ENCODE measurements at places on chromosomes 4 and X.

GRCh38 chrX:100995469-100995868 lies 26.0 kb downstream of the ARL13A start:
- no peak for DNase-seq

DNA sequence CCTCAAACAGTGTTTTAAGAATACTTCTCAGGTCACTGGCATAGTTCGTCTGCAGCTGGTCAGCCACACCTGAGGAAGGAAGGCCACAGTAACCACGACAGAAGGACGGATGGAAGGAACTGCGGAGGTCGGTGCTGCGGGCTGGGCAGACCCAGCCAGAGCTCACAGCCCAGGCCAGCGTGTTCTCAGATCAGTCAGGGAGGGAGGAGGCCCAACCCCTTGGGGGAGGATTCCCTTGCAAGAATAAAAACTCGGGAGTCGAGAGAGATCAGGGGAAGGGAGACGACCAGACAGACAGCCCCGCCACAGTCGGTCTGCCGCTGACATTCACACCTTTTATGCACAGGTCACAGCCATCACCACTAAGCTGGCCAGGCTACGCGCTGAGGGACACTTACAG lies 11.3 kb upstream of the MXD4 start:
- DNase-seq: no peak

GRCh38 chr4:174808836-174809235 lies 20.2 kb downstream of the GLRA3 start:
- DNase-seq: no peak

DNA sequence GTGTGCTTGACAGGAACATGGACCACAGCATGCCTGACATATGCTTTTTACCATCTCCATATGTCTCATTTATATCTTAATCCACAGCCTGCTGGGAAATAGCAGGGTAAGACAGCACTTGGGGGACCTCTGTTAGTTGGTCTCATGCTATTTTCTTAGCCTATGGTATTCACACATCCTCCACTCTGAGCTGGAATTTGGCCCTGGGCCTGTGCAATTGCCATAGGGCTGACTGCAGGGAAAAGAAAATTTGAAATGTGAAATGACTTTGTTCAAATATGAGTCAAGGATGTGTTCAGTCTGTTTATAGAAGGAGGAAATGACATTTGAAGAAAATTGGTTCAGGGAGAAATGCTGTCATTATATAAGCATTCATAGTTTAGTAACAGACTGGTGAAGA lies 9.6 kb upstream of the MAP7D3 start:
- DNase-seq: no peak

GRCh38 chrX:65035446-65035770 lies 59.2 kb upstream of the ZC4H2 start:
- DNase-seq: peak; percentile 0

DNA sequence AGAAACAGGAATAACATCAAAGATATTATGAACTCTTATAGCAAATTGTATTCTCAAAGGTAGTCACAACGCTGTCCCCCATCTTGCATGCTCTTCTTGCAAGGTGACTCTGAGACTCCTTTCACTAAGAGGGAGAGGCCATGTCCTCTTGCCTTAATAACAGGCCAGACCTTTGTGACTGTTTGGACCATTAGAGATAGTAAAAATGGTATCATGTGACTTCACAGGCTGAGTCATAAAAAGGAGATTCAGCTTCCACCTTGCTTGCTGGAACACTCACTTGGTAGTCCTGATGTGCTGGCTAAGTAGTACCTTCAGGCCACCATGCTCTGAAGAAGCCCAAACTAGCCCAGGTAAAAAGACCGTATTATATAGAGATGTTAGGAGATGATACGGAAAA lies 143.8 kb downstream of the FBXW7 start:
- DNase-seq: no peak

GRCh38 chr4:30769093-30769492 lies 48.9 kb downstream of the PCDH7 start:
- no peak for DNase-seq

DNA sequence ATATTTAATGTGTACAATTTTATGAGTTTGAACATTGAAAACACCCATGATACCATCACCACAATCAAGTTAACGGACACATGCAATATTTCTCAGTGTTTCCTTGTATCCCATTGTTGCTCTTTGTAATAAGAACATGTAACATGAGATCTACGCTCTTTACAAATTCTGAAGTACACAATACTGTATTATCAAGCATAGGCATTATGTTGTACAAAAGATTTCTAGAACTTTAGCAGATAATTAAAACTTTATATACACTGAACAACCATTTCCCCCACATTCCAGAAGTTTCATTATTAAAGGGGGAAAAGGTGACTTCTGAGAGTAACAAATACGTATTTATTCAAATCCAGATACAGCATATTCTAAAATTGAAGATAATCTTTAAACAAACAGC lies 114.5 kb downstream of the SLC10A7 start:
- DNase-seq: no peak

- DNase-seq: no peak
Measured at GRCh38 chr4:102862747-102863146, 6.0 kb upstream of the CISD2 start.

DNA sequence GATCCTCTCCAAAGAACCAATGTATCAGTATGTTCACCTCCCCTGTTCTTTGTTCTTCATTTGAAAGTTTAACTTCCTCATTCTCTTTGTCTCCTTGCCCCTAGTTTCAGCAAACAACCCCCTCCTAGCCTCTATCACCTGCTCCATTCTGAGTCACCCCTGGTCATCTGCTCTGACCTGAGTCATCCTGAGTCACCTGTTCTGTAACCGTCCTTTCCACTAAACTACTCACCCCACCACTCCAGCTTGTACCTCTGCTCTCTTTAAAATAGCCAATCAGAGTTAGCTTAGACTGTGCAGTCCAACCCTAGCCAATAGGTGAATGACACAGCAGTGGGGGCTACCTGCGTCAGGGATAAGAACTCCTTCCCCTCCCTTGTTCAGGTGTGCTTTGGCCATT lies 249.8 kb upstream of the AADAT start:
- DNase-seq: no peak

DNA sequence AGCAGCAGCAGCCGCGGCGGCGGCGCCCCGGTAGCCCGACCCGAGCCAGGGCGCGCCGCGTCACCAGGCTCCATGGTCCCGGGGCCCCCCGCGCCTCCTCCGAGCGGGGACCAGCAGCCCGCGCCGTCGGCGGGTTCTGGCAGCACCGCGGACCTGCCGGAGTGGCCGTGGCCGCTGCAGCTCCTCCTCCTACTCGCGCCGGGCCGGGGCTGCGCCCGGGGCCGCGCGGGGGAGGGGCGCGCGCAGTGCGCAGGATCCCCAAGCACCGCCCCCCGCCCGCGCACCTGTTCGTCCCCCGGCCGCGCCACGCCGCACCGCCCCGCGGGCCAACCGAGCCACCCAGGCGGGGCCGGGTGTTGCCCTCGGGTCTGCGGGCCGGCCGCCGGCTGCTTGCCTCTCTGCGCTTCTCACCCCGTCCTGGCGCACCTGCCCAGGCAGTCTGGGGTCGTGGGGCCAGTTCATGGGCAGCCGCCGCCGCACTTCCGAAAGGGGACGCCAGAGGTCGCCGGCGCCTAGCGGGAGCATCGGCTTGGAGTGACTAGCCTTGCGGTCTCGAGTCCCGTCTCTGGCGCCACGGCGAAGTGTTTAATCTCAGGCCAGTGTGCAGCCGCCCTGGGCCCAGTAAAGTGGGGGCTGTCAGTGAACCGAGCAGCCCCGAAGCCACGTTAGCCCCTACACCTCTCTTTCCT lies at the start of gene SLC9A7:
TSS of gene SLC9A7 (minus strand) at position 163 of the 689 bp plus-strand sequence. CDS start at position 74, 89 bp downstream.
- peak; percentile 56 for DNase-seq

DNA sequence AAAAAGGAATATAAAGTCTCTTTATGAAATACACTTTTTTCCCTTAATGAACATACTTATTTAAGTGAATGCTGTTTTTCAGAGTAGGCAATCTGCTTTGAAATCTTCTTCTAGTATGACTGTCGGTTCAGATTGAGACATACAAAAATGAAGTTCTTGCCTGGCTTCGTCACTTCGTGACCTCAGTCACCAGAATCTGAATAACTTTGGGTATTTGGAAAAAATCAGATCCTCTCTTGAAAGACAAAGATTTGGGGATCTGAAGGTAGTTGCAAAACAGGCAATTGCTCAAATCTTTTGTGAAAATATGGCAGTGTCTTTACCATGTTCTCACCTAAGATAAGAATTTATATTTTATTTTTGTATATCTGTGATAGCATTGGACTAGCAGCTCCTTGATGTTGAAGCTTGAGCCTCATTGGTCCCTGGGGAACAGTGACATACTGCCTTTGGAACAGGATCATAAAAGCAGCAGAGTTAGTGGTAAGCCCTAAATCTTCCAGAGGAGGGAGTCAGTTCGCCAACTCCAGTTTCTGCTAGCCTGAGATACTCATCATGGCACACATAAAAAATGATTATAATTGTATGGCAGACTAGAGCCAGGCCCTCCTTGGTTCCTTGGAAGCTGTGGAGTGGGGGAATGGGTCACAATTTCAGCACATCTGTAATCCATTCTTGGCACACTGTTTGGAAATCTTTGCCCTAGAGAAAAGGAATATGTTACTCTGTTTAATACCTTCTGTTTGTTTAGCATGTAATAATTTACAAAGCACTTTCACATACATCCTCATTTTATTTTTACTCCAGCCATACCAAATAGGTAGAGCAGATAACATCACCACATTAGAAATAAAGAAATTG lies 5.0 kb downstream of the ARFIP1 start:
- DNase-seq: no peak

- no peak for DNase-seq
Measured at GRCh38 chr4:94488670-94489069, 36.9 kb downstream of the PDLIM5 start.

DNA sequence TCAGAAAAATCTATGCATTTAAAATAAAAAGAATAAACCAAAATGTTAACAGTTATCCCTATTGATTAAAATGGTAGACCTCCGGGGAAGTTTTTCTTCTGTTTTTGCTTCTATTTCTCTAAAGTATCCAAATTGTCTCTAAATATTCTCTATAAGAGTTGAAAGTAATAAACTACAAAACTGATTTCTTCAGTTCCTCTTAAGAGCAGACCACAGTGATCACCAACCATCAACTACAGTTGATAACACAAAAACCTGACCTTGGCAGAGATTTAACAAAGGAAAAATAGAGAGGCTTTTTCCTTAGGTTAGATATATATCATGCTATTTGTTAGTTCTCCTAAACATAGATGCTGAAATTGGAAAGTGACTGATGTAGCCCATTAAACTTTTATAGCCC lies 27.3 kb downstream of the DDX60 start:
- no peak for DNase-seq

GRCh38 chr4:156378033-156378665 lies 424.5 kb upstream of the CTSO start:
- no peak for DNase-seq

DNA sequence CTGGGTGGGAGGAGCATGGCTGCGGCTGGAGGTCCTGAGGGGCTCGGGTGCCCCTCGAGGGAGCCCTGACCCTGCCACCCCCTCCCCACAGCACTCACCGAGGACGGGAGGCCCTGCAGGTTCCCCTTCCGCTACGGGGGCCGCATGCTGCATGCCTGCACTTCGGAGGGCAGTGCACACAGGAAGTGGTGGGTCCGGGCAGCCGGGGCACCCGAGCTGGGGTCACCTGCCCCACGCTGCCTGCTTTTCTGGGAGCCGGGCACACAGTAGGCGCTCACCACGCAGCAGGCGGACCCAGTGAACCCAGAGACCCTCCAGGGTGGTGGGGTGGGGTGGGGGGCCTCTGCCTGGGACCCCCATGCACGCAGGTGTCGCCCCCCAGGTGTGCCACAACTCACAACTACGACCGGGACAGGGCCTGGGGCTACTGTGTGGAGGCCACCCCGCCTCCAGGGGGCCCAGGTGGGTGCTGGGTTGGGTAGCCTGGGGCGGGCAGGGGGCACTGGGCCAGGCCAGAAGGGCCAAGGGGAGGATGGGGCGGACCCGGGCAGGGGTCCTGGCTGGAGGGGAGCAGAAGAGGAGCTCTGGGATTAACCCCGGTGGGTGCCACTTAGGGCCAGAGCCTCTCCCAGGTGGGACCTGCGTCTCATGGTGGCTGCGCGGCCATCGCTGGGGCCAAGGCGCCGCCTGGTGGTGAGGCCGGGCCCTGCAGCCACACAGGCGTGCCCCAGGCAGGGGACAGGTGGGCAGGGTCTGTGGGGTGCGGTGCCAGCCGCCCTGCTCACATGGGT lies 1.4 kb downstream of the HGFAC start:
- peak; percentile 42 for DNase-seq

GRCh38 chr4:108709234-108709633 lies 53.6 kb downstream of the ETNPPL start:
- DNase-seq: no peak

DNA sequence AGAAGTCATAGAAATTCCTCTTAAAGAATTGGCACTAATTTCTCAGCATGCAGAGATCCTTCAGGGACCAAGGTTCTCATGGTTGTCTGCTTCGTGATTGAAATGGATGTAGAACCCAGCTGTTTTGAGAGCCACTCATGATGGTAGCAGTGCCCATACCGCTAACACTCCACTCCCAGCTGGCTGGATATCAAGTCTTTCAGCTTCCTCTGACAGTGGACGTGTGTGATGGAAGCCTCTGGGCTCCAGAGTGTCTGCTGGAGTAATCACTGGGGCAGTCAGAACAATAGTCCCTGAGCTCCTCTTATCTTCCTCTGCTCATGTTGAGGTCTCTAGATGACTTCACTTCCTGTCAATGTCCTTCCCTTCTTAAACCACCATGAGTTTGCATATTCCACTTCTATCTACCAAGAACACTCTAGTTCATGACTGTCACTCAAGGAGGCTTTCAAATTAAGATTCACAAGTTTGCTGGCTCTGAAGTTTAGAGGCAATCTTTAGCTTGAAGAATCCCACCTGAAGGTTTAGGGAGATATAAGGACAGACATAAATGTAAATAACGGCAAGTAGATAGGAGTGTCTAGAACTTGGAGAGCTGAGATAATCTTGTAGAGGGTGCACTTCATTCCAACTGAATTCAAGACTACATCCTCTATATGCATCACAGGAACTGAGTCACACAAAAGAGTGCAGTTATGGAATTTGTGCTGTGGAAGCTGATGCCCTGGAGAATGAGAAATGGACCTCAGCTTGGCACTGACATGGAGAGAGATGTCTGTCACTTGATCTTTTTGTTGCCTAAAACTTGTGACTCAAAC lies 64.5 kb upstream of the WDR1 start:
- DNase-seq: no peak

DNA sequence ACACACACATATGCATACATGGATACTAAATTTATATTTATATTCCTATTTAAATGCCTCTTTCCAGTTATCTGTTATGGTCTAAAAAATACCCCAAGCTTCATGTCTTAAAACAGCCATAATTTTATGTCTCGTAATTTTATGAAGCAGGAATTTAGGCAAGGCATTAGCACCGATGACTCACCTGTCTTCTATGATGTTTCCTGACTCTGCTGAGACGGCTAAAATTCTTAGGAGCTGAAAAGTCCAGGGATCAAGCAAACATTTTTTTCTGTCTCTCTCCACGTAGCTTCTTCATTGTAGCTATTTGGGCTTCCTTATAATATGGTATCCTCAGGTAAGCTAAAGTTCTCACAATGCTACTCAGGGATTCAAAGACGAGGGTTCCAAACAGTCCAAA lies 930.3 kb downstream of the STIM2 start:
- no peak for DNase-seq

GRCh38 chrX:109931677-109932076 lies 71.2 kb upstream of the TMEM164 start:
- DNase-seq: no peak

- no peak for DNase-seq
Measured at GRCh38 chrX:19627533-19627932, 112.2 kb upstream of the MAP3K15 start.

- DNase-seq: no peak
Measured at GRCh38 chr4:99887837-99888236, 6.4 kb downstream of the LAMTOR3 start.
